NCI-H774 (cell line): ENCODE measurements at places on chromosomes 5 and 9.

GRCh38 chr5:35672995-35673394 is 55.3 kb downstream of the SPEF2 start:
- no peak for DNase-seq

GRCh38 chr5:165015126-165015525 is 1509.7 kb downstream of the MAT2B start:
- no peak for DNase-seq

GRCh38 chr5:31232273-31232888 is 38.9 kb downstream of the CDH6 start:
- DNase-seq: peak; percentile 47

- DNase-seq: peak; percentile 82
Observed at GRCh38 chr5:156584871-156585270, 257.9 kb downstream of the SGCD start.

GRCh38 chr9:131238402-131239021 is 37.8 kb downstream of the FAM78A start:
- DNase-seq: peak; percentile 32

GRCh38 chr5:3317051-3317795 is 278.4 kb upstream of the IRX1 start:
- no peak for DNase-seq

DNA sequence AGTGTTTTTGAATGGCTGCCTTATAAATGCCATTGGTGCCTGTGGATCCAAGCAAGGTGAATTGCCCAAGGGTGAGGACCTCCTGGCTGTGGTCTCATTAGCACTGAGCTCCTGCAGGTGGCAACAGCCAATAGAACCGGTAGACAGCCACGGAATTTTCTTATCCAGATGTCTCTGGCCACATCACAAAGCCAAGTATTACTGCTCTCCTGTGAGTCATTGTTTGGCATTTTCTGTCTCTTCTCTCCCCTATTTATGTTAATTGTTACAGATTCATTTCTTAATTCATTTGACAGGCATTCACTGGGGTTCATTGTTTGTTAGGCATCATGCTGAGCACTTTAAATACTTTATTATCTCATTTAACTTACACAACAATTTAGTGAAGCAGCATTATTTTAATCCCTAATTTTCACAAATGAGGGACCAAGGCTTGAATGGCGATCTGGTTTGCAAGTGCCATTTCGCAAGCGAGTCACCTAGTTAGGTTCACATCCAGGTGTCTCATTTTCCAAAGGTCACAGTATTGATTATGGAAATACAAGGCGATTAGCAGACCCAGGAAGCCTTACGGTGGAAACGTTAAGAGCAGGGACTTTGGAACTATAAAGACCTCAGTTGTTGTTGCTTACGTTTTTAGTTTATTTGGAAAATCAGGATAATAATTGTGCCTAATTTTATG is 58.2 kb upstream of the DPYSL3 start:
- no peak for DNase-seq

DNA sequence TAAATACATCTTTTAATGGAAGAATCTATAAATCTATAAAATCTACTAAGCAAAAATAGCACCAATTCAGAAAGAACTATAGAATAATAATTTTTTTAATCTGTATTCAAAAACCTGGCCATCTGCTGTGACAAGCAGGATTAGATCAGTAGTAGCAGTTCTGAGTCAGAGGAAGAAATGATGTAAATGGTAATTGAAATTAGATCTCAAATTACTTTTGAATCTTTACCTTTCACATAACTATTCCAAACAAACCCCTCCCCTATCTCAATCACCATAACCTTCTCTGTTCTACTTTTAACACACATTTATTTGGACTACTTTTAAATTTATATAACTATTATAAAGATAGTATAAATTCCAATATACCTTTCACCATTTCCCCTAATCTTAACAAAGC is 727.8 kb upstream of the FAM174A start:
- no peak for DNase-seq

- DNase-seq: no peak
Observed at GRCh38 chr9:21653091-21653490, 149.3 kb upstream of the MTAP start.

DNA sequence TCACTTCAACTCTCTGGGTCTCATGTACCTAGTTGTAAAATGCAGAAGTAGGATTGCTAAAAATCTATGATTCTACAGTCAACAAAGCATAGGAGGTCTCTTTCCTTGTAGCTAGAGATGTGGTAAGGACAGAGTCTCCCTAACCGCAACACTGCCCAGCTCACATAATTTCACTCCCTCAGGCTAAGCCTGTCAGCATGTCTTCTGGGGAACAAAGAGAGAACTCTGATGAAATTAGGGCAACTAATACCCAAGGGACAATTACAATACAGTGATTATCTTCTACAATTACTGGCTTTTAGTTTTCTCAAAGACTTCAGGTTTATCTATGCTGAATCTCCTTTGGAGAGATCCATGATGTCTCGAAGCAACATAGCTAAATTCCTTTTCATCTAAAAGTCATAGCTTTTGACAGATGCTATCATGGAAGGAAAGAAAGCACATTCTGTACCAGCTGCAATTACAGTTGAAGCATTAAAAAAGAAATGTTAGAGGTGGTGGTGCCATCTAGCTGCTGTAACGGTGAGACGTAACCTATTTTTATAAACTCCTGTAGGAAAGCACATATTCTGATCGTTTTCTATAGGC is 141.1 kb upstream of the TARS1 start:
- DNase-seq: no peak

DNA sequence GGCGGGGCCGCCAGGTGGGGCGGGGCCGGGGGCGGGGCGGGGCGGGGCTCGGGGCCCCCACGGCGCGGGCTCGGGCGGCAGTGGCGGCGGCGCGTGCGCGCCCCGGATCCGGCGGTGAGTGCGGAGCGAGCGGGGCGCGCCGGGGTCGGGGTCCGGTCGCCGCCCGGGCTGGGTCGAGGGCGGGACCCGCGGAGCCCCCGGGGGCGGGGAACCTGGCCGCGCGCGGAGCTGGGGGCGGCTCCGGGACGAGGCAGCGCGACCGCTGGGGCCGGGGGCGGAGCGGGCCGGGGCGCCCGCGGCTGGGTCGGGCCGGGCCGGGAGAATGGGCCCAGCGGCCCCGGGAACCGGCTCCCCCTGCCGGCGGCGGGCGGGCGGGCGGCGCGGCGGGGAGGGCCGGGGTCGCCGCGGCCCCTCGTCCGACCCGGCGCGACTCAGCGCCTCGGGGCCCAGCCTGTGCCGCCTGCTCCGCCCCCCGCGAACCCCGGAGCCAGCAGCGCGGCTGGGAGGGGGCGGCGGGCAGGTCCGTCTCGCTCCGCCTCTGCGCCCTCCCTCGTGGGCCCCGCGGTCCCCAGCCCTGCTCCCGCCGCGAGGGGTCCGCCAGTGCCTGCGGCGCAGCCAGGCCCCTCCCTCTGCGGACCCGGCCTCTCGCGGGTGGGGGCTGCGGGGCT is 3.1 kb downstream of the EGFL7 start:
- no peak for DNase-seq
